ENCODE measurements at places on chromosomes 3 and 15. TPM values are rescaled to one million over a fixed set of nuclear protein-coding genes. Genes with fewer than 3 reads are reported as not detected.

LYSMD2 gene
- total RNA-seq: 3.1 TPM

IL5RA gene
- not detected for total RNA-seq

C15orf61 gene
- 5.8 TPM for total RNA-seq

A4GNT gene
- total RNA-seq: not detected

SNX33 gene
- total RNA-seq: 35.2 TPM

PLSCR2 gene
- not detected for total RNA-seq
